Panc1 (cell line): ENCODE measurements at places on chromosomes 16 and 17. TPM values are rescaled to one million over a fixed set of nuclear protein-coding genes. Genes with fewer than 3 reads are reported as not detected.

MT1G gene
- total RNA-seq, result 2.2 TPM

MILR1 gene
- total RNA-seq, result not detected

PCYT2 gene
- total RNA-seq, result 91.2 TPM

KRTAP3-2 gene
- total RNA-seq, result not detected

EPX gene
- not detected for total RNA-seq

SLC38A10 gene
- 188 TPM for total RNA-seq

IL21R gene
- total RNA-seq, result 0.10 TPM

CA10 gene
- total RNA-seq, result not detected

KRT33B gene
- total RNA-seq, result not detected

KRT24 gene
- total RNA-seq, result not detected

ACSM2A gene
- not detected for total RNA-seq

ZSCAN10 gene
- 0.21 TPM for total RNA-seq

CSH2 gene
- not detected for total RNA-seq

SPG7 gene
- 118 TPM for total RNA-seq

BRD7 gene
- total RNA-seq, result 45.6 TPM

CDRT15L2 gene
- total RNA-seq, result not detected

KRTAP4-6 gene
- not detected for total RNA-seq

FBXO39 gene
- not detected for total RNA-seq

LGALS9B gene
- total RNA-seq, result not detected

DHX58 gene
- total RNA-seq, result 9.7 TPM

NOS2 gene
- 0.08 TPM for total RNA-seq

APRT gene
- total RNA-seq, result 231 TPM

HBQ1 gene
- total RNA-seq, result 10.4 TPM

SMIM5 gene
- total RNA-seq, result 0.10 TPM

CYB5B gene
- total RNA-seq, result 326 TPM

SPATA2L gene
- total RNA-seq, result 12.7 TPM

IL34 gene
- total RNA-seq, result 5.8 TPM

RASL10B gene
- 4.3 TPM for total RNA-seq

NOD2 gene
- total RNA-seq, result not detected

KRT27 gene
- not detected for total RNA-seq

MYO1D gene
- 1.3 TPM for total RNA-seq

CEMP1 gene
- not detected for total RNA-seq

TEX14 gene
- total RNA-seq, result not detected

ENO3 gene
- total RNA-seq, result 23.4 TPM

TBL3 gene
- 42.4 TPM for total RNA-seq

USP22 gene
- total RNA-seq, result 224 TPM

CACNG3 gene
- not detected for total RNA-seq

CRYBA1 gene
- total RNA-seq, result not detected

NEUROD2 gene
- not detected for total RNA-seq

WSCD1 gene
- total RNA-seq, result 0.74 TPM

GNG13 gene
- 0.23 TPM for total RNA-seq

CA5A gene
- not detected for total RNA-seq

ARL17A gene
- 12.5 TPM for total RNA-seq

ZNF19 gene
- total RNA-seq, result 2.5 TPM

AMZ2 gene
- 59.6 TPM for total RNA-seq

KIF19 gene
- not detected for total RNA-seq

KRT33A gene
- total RNA-seq, result not detected
